Stimulated activated CD4-positive, alpha-beta T cell treated with anti-CD3 and anti-CD28 coated beads, Interleukin-15, amount 100 ng/mL, for 48 hours (primary cell): ENCODE measurements at places on chromosomes 2 and 18.

- no peak for DNase-seq
Observed at GRCh38 chr2:1728821-1729220, 15.5 kb downstream of the PXDN start.

DNA sequence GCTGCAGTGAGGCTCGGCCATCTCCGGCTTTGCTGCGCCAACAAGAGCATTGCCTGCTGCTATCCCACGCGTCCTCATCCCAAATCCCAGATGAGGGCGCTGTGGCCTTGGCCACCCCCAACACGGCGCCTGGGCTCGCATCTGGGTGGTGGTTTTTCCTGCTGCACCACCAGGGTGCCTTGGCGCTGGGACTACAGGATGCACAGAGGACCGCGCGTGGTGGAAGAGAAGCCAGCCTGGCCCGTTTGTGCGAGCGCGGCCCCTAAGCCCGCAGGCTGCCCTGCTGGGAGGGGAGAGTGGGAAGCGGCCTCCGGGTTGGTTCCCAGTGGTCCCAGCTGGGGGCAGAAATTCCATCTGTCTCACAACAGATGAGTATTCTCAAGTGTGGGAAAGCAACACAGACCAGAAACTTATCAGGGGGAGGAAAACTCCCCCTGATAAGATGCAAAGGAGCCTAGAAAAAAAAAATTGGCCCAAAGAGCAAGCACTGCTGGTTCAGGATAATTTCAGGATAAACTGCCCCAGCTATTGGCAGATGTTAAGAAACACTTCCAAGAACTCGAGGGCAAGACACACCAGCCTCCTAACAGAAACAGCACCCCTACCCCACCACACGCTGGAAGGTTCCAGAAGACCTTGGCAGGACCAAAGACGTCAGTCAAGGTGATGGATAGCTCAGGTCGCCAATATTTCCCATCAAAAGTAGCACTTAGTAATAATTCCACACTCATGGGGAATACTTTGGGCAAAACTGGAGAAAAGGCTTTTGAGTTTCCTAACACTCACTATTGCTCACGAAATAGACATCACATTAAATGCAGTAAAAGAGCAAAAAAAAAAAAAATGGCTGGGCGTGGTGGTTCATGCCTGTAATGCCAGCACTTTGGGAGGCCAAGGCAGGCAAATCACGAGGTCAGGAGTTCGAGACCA is 152.1 kb downstream of the PXDN start:
- DNase-seq = no peak

GRCh38 chr2:12167525-12168317 is 421.3 kb downstream of the LPIN1 start:
- DNase-seq = no peak

DNA sequence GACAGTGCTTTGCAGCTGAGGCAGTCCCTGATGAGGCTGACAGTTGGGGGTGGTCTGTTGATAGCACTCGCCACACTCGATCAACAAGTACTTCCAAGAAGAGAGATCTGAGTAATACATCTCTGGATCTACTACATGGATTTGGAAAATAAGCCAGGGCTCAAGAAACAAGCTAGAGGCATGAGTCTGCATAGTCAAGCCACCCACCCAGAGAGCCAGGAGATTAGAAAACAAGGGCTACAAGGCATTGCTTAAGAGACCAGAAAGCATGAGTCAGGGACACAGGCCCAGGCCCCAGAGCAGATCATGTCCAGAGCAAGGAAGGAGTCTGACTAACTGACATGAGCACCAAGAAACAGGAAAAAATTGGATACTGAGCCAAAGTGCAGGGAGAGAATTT is 196.9 kb upstream of the CWC22 start:
- DNase-seq = no peak

GRCh38 chr2:152405206-152406118 is 70.5 kb downstream of the FMNL2 start:
- no peak for DNase-seq

DNA sequence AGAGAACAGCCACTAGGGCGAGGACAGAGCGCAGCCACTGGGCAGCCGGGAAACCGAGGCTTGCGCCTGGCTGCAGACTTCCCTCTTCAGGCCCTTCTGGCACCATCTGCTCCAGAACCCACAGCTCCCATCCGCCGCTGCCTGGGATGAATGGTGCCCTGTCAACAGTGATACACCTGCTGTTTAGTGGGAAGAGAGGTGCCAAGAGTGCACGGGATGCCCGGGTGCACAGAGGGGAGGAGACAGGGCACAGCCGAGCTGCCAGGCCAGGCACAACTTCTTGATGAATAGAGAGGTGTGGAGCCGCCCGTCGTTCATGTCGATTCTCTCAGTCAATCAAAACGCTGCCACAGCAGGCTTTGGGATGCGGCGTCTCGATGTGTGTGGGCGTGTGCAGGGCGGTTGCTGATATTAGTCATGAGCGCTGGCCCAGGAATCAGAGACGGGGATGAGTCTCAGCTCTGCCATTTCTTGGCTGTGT is 39.5 kb downstream of the RRM2 start:
- DNase-seq = no peak

DNA sequence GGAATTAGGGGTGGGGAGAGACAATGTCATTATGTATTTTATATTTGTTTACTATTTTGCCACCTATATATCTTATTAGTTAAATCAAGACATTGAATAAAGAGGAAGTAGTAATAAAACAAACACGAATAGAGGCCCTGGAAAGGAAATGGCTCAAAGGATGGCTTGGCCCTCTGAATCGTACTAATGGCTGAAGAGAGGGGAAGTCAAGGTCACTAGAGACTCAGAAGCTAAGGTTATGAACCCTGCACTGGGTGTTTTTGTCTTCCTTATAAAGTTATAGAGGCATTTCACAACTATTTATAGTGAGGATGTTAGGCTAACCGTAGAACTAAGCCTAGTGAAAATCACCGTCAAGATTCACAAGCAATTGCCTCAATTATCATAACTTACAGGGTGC is 685.9 kb downstream of the ARHGAP15 start:
- no peak for DNase-seq

DNA sequence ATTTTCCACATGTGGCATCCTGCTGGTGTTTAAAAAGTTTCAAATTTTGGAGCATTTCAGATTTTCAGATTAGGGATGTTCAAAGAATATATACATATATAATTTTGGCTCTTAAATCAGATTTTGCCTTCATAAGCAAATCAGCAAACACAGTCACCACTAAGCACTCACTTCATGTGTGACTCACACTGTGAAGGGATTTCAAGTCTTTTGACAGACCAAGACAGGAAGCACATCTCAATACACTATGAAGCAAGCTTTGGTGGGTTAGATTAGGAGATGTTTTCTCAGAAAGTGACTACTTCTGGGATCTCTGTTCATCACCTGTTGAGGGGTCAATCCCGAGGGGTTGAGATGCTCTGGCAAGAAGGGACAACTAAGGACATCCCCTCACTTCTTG is 227.8 kb upstream of the RBBP8 start:
- DNase-seq = no peak

DNA sequence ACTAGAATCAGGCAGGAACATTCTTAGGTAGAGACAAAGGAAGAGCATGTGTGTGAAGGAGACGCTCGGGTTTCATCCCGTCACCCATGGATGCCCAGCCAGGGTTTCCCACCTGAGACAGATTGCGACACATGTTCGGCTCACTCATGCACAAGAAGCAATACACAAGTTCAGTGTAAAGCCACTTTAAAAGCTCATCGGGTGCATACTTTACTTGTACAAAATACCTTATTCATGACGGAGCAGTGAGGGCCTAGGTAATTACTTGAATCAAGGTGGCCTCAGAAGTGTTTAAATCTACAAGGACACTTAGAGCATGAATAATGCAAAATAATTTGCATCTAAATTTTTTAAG is 42.0 kb downstream of the ZEB2 start:
- DNase-seq = no peak

- no peak for DNase-seq
Observed at GRCh38 chr18:36759167-36759776, 69.5 kb downstream of the TPGS2 start.

GRCh38 chr18:74450626-74451025 is 6.5 kb downstream of the DIPK1C start:
- DNase-seq = no peak

- no peak for DNase-seq
Observed at GRCh38 chr18:28174181-28174905, 2.6 kb downstream of the CDH2 start.

GRCh38 chr2:225502971-225503370 is 103.5 kb downstream of the NYAP2 start:
- no peak for DNase-seq

DNA sequence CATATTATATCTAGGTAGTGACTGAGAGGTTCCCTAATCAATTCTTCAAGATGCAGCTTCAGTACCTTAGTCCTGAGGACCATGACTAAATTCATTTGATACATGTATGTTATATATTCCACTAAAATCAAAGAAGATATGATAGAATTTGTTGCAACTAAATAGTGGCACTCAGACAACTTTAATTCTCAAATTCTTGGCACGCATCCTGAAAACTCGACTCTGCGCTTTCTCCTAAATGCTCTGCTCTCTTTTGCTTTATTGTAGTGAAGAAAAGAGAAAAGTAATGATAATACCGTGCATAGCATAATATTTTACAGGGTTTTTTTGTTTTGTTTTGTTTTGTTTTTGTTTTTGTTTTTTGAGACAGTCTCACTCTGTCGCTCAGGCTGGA is 475.3 kb downstream of the ARHGAP15 start:
- DNase-seq = no peak

- DNase-seq = no peak
Observed at GRCh38 chr2:68044099-68044498, 18.7 kb downstream of the C1D start.

GRCh38 chr2:6054161-6054671 is 362.0 kb downstream of the SOX11 start:
- DNase-seq = no peak

DNA sequence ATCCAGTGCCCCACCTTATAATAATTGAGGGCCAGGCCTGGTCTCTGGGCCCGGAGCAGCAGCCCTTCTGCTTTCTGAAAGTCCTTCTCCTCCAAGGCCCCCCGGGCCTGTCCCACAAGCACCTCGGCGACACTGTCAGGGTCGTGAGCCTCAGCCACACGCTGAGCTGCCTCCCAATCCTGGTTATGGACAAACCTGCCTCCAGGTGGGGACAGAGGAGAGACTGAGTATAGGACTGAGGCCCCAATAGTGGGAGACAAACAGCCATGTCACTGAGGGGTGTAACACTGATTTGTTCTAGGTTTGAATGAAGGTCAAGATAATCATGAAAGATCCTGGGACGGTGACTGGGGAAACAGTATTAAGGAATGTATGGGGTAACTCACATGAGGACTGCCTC is 11.8 kb downstream of the KRTCAP3 start:
- no peak for DNase-seq

DNA sequence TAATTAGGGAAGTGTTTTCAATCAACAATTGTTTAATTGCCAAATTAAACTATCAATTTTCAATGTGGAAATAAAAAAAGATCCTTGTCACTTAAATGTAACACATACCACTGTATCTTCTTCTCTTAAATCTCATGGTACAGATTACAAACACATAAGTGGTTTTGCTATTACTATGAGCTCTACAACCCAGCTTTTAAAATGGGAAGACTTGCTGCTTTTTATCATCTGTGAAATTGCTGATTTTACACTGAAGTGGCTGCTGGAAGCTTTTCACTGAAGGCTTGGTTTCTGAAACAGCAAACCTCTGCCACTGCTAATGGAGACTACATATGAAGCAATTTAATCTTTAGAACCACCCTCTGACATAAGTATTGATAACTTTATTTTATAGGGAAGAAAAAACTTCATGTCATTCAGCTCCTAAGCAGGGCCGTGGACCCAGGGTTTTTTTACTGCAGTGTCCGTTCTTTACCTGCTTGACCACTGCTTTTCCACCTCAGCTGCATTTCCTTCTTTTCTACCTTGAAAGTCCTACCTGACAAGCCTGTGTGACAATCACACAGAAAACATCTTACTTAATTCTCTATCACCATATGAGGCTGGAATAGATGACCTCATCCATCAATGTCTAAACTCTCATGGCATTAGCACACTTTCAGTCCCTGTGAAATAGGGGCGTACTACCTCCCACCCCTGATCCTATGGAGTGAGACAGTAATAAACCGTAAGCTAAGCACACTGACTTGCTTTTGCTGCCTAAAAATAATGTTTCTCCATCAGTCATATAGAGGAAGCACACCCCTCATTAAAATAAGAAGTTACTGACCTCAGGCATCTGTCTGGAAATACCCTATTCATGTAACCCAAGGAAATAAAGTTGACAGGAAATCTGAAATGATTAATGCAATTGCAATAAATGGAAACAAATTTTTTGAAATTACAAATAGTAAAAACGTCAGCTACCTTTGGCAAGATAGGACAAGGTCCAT is 19.2 kb upstream of the SLC8A1 start:
- no peak for DNase-seq

GRCh38 chr2:152284398-152284797 is 50.6 kb upstream of the FMNL2 start:
- DNase-seq = no peak

GRCh38 chr2:160901613-160902012 is 258.6 kb upstream of the TANK start:
- no peak for DNase-seq

- no peak for DNase-seq
Observed at GRCh38 chr18:59954241-59954640, 54.4 kb downstream of the PMAIP1 start.

DNA sequence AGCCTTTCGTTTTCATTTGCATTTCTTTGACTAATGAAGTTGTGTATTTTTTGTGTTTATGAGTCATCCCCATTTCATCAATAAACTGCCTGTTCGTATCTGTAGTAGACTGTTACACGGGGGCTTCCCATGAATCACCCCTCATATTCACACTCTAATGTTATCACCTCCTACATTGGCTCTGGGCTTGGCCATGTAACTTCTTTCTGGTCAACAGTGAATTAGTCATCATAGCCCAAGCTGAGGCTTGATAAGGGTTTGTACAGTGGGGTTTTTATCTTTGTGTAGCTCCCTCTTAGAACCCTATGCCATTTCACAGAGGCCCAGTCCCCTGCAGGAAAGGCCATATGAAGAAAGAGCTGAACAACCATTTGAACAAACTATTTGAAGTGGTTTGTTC is 151.0 kb downstream of the CCBE1 start:
- DNase-seq = no peak

DNA sequence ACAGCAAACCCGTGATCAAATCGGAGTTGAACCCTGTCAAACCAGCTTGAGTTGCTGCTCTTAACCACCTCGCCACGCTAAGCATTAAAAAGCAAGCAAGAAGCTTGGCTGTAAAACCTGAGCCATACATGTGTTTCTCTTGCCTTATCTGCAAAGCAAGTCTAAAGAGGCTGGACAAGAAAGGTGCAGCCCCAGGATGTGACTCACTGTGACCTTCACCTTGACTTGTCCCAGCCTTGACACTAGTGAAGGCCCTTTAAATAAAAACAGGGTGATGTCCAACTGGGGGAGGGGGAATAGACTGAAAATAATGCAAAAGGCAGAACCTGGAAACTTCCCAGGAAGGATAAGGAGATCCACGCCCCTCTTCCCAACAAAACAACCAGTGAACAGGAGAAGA is 127.6 kb upstream of the NPAS2 start:
- DNase-seq = no peak

DNA sequence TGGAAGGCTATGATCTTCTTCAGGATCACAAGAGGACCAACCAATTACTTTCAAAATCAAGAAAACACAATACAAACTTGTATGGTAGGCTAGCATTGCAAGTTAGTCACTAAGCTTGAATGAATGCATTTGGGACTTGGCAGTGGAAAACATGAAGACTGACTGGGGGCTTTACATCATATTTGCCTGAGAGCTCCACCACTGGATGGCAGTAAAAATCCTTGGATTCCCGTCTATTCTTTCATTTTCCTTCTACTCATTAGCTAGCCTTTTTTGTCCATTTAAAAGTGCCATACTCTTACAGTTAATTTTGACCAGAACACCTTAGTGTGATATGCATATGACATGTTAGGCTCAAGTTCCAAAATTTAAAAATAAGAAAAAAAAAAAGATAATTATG is 63.5 kb upstream of the RASGRP3 start:
- DNase-seq = no peak
